Endothelial cell of umbilical vein (primary cell): ENCODE measurements at places on chromosomes 2 and 18. TPM values are rescaled to one million over a fixed set of nuclear protein-coding genes. Genes with fewer than 3 reads are reported as not detected.

The PNPT1 gene
- total RNA-seq: 32.4 and 34.2 TPM in 2 replicates

The CEP192 gene
- 22.7 and 22.9 TPM in 2 replicates for total RNA-seq

The NTSR2 gene
- not detected in 2 replicates for total RNA-seq

The MC4R gene
- total RNA-seq: not detected in 2 replicates

The ARHGEF33 gene
- total RNA-seq: 0.12 and 0.18 TPM in 2 replicates

The GLS gene
- 181 and 183 TPM in 2 replicates for total RNA-seq

The DCC gene
- not detected in 2 replicates for total RNA-seq

The XIRP2 gene
- total RNA-seq: 0.18 and 0.66 TPM in 2 replicates

The B4GALT6 gene
- 24.2 and 25.2 TPM in 2 replicates for total RNA-seq

The SOX11 gene
- total RNA-seq: not detected in 2 replicates

The ATG16L1 gene
- 29.8 and 30.2 TPM in 2 replicates for total RNA-seq

- no peak for DNase-seq
Observed at GRCh38 chr2:193332941-193333340, 1138.2 kb upstream of the TMEFF2 start.

- no peak for DNase-seq
Observed at GRCh38 chr2:69191634-69192033, 178.7 kb downstream of the ANTXR1 start.

DNA sequence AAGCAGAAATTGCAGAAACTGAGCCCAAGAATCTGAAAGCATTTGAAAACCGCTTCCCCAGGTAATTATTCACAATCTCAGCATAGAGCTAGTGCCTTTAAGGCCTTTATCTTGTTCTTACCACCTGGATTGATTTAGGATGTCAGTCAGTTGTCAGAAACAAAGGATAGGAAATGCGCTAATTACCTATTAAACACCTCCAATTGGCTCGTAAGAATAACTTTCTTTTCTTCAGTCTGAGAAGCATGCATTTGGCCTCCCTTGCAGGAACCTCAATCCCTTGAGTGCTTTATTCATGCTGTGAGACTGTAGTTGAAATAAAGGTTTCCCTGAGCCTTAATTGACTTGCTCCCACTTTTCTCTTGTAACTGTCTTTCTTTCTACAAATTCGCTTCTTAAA lies 400.3 kb upstream of the LRATD1 start:
- DNase-seq: no peak

DNA sequence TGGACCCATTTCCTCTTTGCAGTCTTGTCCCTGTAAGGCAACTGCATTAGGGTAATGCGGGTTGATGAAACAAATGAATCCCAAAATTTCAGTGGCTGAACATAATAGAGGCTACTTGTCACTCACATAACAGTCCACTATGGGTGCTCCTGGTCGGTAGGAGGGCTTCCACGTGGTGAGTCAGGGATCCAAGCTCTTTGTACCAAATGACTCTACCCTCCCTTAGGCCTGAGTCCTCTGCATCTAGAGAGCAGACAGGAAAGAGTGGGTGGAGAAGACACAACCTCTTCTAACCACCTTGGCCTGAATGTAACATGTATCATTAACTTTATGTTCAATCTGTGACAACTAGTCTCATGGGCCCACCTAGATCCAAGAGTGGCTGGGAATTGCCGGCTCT lies 86.2 kb upstream of the HAAO start:
- DNase-seq: peak; percentile 16

DNA sequence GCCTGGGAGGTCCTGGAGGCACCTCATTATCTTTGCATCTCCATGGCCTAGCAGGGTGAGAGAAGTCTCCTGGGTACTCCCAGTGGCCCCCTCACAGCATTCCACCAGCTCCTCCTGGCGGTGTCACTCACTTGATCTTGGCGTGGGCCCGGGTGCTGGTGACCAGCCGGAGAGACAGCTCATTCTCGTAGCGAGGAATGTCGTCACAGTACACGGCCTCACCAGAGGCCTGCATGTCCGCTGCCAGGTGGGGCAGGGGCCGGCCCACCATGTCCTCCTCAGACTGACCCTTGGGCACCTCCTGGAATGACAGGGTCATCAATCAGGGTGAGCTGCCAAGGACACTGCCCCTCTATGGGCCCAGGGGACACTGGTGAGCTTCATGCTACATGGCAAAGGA lies 42.4 kb downstream of the XDH start:
- no peak for DNase-seq

- DNase-seq: no peak
Observed at GRCh38 chr18:48762836-48763718, 187.7 kb downstream of the SMAD7 start.

DNA sequence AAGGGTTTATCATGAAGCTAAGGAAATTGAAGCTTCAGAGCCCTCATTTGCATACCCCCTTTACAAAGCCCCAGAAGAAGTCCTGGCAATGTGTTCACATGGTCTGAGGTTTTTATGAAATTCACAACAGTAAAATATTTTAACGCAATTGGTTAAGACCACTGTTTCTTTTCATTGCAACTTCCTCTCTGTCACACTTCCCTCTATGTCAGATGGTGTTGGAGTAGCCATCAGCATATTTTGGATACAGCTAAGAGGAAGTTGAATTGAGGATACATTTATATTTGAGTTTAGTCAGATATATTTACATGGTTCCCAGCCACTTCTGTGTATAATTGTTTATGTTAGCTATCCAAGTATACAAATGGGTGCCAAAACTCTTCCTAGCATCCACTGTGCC lies 170.0 kb downstream of the TXNL1 start:
- DNase-seq: no peak

GRCh38 chr2:241659150-241659739 lies 21.8 kb downstream of the ATG4B start:
- DNase-seq: peak; percentile 71

DNA sequence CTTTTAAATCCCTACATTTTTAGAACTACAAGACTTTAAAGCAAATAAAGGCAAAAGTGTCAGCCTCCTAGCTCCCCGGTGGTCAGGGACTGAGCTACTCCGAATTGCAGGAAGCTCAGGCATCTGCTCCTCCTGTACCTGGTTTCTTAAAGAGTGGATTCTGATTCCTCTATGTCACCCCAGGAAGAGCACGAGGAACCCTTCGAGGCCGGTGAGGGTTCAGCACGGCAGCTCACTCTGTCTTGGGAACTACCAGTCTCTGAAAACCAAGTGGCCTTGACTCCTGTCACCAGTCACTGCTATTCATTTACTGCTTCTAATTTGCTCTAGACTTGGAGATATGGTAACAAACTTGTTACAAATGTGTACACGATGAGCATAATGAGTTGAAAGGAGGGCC lies 2.3 kb downstream of the PER2 start:
- no peak for DNase-seq

DNA sequence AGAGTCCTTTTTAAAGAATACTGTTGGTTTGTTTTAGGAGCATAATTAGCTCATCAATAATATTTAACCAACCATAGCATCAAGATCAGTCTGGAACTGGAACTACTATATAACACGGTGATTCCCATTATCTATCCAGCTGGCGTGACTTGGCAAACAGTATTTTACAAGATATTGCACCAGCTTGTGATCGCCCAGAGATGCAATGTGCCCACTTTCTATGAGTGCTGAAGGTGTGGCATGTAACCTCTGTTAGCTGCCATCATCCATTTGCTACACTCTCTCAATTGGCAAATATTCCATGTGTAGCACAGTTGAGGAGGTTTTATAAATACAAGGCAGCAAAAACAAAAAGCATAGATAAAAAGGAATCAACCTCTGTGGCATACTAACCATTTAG lies 64.9 kb downstream of the FIGN start:
- no peak for DNase-seq

- DNase-seq: no peak
Observed at GRCh38 chr18:49769047-49769728, 44.1 kb downstream of the ACAA2 start.

GRCh38 chr2:101818531-101819451 lies 121.3 kb downstream of the MAP4K4 start:
- DNase-seq: peak; percentile 78

DNA sequence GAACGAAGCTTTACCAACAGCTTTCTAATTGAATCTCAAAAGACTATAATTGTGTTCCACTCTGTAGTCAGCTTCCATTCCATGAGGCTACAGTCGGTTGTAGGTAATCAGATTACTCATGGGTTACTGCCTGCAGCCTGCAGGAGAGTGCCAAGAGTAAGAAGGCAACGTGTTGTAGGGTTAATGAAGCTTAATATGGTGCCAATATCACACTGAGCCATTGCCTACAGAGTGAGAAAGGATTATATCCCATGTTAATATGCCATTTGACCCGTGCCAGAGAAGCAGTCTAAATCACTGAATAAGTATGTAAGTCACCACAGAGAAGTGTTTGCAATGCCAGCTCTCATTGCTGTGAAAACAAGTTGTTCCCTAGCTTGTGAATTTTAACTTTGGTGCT lies 734.5 kb upstream of the ACVR2A start:
- DNase-seq: no peak

GRCh38 chr2:129936334-129936934 lies 43.0 kb upstream of the RAB6C start:
- no peak for DNase-seq

DNA sequence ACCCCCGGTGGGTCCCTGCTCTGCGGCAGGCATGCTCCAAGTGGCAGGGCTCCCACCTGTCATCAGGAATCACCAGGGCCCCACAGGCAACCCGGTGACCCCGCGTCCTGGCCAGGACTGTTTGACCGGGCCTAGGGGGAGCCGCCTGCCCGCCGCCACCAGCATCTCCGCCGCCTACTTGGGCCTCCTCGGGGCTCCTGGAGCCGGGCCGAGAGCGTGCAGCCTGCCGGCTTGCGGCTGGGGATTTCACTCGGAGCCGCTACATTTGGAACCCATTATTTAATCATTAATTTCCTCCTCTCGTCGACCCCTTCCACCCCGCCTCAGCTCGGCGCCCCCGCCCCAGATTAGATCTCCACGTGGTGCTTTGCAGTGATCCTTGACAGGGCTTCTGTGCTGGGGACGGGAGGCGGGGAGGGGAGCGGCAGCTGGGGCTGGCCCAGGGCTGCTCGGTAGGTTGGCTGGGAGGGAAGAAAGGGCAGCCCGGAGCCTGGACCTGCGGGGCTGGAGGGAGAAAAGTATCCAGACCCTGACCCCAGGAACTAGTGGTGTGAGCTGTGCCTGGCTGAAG lies 295.4 kb downstream of the CYP26B1 start:
- no peak for DNase-seq

DNA sequence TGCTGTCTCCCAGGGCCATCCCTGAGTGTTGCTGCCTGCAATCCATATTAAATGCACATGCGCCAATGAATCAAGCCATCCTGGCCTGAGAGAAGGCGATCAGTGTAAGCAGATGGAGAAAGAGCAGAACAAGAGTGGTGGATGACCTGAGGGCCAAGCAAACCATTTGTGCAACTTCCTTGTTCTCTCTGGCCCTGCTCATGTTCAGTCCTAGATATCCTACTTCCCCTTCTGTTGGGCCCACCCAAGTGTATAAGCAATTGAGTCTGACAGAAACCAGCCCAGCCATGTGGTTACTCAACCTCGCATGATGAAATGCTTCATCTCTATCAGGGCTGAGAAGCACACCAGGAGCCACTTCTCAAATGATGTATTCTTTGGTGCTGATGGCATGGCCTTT lies 383.1 kb upstream of the ID2 start:
- no peak for DNase-seq

DNA sequence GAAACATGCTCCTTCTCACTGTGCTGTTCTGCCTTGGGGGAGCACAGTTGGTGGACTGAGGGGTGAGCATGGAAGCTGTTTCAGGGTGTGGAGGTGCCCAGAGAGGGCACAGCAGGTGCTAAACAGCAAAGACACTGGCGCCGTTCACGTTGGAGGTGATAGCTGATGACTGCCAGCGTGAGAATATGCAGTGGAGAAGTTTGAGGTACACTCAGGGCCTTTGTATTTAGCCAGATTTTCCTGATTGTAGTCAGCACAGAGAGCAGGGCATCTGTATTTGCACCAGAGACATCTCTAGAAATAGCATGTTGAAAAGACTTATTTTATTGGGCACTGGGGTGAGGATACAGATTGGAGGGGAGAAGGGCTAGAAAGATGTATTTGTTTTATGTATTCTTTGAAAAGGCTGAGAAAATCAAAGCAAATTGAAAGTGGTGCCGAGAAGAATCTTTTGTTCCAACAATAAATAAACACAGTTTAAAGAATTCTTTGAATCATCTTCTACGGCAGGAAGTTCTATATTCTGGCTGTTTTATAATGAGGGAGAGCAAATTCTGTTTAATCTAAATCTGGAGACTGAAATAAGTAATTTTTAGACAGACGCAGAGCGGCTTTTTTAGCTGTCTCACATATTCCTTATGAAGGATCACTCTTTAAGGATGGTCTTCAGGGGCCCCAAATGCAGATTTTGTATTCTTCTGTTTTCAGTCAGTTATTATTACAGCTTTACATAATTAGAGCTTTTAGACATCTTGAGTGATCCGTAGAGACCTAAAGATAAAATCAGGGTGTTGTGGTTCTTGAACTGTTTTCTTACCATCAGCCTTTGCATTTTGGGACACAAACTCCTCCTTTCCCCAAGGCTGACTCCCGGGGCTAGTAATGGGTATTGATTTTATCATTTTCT lies 7.1 kb downstream of the ZNF532 start:
- no peak for DNase-seq

- no peak for DNase-seq
Observed at GRCh38 chr2:223956300-223956699, 963 bp upstream of the MRPL44 start.

GRCh38 chr18:10528439-10528838 lies 2.6 kb downstream of the NAPG start:
- DNase-seq: no peak

- DNase-seq: no peak
Observed at GRCh38 chr2:25159949-25160348, 8.4 kb downstream of the POMC start.

DNA sequence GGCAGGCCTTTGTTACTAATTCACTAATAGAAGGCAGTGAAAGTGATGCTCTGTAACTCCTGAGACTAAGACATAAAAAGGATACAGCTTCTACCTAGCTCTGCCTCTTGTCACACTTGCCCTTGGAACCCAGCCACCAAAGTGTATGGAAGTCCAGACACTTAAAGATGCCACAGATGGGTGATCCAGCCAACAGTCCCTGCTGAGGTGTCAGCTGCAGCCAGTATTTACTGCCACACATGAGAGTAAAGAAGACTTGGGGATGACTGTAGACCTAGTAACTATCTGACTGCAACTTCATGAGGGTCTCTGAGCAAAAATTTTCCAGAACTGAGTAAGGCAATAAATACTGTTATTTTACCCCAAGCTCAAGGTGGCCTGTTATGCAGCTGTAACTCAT lies 8.8 kb downstream of the IMMT start:
- DNase-seq: no peak

DNA sequence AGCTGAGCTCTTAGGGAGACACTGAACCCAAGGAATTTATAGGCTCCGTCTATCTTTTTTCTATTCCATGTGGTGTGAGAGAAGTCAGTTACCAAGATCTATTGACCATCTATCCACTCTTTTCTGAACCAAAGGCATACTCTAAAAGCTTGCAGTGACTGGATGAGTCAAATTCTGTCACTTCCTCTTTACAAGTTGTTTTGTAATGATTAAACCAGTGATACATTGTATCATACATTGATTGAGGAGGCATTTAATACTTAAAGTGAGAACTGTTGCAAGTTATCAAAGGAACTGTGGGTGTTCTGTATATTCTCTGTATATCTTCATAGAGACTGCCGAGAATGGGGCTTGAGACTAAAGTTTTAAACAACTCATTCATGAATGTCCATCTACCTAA lies 188.8 kb downstream of the CAMKMT start:
- peak; percentile 36 for DNase-seq

GRCh38 chr2:85708641-85709040 lies 14.5 kb downstream of the GNLY start:
- DNase-seq: no peak
